ENCODE measurements at places on chromosomes 7 and 10.

GRCh38 chr7:100825215-100825671, 2.1 kb downstream of the EPHB4 start:
- no peak for DNase-seq

DNA sequence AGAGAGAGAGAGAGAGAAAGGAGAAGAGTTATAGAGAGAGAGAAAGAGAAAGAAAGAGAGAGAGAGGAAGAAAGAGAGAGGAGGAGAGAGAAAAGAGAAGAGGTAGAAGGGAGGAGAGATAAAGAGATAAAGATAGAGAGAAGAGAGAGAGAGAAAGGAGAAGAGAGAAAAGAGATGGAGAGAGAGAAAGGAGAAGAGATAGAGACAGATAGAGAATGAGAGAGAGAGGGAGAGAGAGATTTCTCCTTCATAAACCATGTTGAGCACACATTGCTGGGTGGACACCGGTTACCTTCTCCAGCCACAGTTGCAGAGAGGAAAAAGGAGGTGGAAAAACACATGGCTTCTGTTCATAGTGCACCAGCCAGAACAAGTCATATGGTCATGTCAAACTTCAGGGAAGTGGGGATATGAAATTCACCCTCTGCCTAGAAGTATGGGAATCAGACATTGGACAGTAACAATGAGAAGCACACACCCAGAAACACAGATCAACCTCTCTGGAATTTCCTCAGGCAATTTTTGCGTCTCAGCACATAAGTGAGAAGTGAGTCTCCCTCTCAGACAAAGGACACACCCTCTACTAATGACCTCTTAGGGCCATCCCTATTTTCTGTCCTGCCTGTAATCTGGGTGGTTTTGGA, 172.5 kb upstream of the SVIL start:
- DNase-seq, result no peak

- no peak for DNase-seq
Measured at GRCh38 chr7:40903872-40904271, 769.1 kb downstream of the SUGCT start.

- no peak for DNase-seq
Measured at GRCh38 chr7:148964483-148965267, 63.6 kb downstream of the PDIA4 start.

DNA sequence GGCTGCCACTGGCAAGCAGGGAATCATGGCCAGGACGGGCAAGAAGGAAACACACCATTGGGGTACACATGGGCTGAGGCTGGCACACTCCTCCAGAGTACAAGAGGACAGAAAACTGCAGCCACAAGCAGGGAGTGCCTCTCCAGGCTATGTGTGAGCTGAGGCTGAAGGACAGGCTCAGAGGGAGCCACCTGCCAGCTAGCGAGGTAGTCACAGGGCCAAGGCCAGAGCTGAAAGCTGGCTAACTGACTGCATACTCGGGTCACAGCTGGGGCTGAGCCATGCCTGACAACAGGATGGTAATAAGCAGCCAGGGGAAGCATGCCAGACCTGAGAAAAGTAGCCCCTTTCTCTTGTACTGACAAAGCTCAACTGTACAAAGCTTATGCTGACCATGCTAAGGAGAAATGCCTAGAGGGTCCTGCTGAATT, 52.0 kb downstream of the KIF5B start:
- no peak for DNase-seq

DNA sequence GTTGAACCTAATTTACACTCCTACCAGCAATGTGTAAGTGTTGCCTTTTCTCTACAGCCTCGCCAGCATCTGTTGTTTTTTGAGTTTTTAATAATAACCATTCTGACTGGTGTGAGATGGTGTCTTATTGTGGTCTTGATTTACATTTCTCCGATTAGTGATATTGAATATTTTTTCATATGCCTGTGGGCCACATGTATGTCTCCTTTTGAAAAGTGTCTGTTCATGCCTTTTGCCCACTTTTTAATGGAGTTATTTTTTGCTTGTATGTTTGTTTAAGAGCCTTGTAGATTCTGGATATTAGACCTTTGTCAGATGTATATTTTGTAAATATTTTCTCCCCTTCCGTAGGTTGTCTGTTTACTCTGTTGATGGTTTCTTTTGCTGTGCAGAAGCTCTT, 195.3 kb downstream of the DNAJB6 start:
- no peak for DNase-seq

- no peak for DNase-seq
Measured at GRCh38 chr7:67858931-67859330, 862.3 kb downstream of the TYW1 start.

- no peak for DNase-seq
Measured at GRCh38 chr10:29828440-29828894, 193.7 kb upstream of the SVIL start.

DNA sequence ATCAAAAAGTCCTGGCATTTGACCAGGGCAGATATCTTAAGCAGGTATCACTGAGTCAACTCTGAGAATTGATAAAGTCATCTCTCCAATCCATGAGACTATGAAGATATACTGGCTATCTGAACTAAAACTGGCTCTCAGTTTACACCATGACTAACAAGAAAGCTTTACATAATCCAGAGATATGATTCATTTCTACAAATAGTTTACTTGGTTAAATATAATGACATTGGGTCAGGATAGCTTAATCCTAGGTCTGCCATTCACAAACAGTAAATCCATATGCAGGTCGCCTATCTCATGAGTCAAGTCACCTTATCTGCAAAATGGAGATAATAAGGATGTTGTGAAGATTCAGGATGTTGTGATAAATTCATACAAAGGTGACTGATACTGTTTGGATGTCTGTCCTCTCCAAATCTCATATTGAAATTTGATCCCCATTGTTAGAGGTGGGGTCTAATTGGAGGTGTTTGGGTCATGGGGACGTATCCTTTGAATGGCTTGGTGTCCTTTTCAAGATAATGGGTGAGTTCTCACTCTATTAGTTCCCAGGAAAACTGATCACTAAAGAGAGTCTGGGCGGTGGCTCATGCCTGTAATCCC, 117.4 kb downstream of the JMJD1C start:
- no peak for DNase-seq

DNA sequence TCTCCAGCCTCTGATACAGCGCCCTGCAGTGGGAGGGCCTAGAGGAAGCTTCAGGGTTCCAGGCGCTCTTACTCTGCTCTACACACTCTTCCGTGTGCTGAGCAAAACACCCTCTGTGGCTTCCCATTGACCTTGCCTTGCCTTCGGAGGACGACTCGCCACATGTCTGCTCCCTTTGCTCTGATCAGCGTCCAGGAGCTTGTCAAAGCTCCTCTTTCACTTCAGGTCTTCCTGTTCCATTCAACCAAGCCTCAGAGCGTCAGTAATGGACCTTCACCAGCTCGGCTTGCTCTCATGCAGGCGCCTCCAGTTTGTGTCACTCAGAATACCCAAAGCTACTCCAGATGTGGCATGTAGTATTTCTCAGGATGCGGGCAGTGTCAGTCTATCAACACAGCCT, 173.9 kb downstream of the ARID5B start:
- no peak for DNase-seq

GRCh38 chr7:127667017-127667670, 15.2 kb downstream of the SND1 start:
- DNase-seq, result no peak

GRCh38 chr7:40948239-40948638, 754.7 kb downstream of the INHBA start:
- DNase-seq, result no peak

DNA sequence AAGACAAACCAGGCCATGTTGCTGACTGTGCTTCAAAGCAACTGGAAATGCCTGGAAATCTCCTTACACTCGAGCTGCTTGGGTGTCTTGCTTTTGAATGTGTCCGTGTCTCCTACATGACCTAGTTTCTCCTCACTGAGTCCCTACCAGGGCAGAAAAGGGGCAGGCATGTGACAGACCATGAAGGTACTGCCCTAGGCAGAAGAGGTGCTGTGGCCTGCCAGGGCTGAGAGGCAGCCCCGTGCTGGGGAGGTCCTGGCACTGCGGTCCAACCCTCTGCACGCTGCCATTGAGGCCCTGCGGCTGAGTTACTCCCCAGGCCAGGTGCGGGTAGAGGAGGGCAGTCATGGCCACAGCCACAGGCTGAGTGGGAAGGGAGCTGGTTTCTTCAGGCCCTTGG, 159.3 kb downstream of the LYZL1 start:
- DNase-seq, result no peak

DNA sequence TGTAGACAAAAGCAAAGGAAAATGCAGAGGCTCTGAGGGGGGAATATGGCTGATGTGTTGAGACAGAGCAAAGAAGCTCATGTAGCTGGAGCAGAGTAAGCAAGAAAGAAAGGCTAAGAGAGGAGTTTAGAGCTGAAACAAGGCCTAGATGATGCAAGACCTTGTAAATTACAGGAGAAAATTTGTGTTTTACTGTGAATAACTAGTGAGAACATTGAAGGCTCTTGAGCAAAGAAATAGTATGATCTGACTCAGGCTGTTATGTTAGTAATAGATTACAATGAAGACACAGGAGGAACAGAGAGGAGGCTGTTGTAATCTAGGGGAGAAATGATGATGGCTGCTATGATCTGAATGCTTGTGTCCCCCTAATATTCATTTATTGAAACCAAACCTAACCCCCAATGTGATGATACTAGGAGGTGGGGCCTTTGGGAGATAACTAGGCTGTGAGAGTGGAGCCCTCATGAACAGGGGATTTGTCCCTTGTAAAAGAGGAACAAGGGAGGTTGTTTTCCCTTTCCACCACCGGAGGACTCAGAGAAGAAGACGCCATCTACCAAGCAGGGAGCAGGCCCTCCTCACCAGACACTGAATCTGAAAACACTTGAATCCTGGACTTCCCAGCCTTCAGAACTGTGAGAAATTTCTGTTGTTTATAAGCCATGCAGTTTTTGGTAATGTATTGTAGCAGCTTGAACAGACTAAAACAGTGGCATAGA, 394.9 kb downstream of the HTR7 start:
- DNase-seq, result no peak

DNA sequence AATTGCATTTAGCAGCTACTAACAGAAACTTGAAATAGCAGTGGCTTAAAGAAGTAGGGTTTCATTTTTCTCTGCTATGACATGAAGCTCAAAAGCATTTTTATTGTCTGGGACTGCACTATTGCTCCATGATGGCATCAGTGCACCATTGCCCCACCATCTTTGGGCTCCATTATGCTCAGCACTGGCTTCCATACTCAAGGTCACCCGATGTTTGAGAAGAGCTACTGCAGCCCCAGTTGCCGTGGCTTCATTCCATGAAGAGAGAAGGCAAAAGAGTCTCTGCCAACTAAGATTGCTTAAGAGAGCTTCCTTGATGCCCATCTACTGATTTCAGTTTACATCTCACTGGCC, 192.2 kb upstream of the LRGUK start:
- no peak for DNase-seq

GRCh38 chr7:113175525-113176104, 57.3 kb upstream of the SMIM30 start:
- DNase-seq, result no peak

DNA sequence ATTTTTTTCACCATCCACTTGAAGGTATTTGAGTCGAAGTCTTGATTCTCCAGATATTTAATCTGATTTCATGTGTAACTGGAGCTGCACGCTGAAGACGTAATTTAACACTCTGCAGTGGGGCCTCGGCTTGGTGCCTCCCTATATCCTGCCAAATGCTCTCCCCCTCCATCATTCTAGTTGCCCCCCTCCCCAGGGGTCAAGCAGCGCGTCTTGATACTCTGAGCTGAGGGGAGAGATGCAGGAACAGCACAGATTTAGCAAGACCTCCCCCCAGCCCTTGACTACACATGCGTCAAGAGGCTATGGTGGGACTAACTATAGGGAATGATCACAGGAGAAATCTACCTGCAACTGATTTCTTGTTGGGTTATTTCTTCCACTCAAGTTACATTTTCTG, 85.8 kb downstream of the PRPF18 start:
- no peak for DNase-seq

DNA sequence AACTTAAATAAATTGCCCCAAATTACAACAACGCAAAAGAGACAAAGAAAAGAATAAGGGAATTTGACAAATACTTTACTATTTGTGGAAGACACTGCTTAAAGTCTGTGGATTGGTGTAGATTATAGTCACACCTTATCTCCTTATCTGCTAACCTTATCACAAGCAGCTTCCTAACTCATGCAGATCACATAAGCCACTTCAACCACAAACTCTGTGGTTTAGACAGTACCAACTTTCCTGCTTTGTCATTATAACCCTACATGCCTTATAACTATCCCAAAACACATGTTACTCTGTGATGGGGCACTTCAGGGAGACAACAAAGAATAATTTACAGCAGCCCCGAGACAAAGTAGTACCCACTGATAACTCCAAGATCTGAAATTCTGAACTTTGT, 41.5 kb upstream of the PPP3CB start:
- DNase-seq, result no peak

Data from stimulated activated CD4-positive, alpha-beta T cell treated with anti-CD3 and anti-CD28 coated beads, TNF-alpha, amount 100 ng/mL, for 4 hours (primary cell).